ENCODE measurements at places on chromosomes 3 and 15.

GRCh38 chr3:107928084-107928445 lies 162.8 kb downstream of the CD47 start:
- DNase-seq = no peak

DNA sequence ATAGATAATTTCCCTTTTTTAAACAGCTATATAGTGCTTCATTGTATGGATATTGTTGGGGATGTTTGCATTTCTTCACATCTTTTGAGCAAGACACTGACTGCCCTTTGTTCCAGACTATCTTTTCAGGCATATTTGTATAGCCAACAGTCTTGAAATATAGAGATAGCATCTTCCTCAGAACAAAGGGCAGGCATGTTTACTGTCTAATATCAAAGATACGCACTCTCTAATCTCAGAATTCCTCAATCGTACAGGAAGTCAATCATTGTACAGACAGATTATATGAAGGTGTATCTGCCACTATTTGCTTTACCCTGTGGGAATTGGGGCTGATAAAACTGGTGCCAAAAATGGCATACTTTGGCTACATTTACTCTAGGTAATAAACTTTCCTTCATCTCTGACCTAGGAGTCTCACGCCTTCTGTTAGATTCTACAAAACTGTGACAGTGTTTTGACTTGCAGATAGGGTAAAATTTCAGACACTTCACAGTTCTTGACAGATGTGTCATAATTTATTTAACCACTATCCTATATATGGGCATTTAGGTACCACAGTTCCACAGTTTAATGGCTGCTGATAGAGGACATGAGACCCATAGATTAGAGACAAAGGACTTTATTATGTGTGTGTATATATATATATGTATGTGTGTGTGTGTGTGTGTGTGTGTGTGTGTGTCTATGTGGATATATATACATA lies 321.0 kb downstream of the IGSF11 start:
- no peak for DNase-seq

DNA sequence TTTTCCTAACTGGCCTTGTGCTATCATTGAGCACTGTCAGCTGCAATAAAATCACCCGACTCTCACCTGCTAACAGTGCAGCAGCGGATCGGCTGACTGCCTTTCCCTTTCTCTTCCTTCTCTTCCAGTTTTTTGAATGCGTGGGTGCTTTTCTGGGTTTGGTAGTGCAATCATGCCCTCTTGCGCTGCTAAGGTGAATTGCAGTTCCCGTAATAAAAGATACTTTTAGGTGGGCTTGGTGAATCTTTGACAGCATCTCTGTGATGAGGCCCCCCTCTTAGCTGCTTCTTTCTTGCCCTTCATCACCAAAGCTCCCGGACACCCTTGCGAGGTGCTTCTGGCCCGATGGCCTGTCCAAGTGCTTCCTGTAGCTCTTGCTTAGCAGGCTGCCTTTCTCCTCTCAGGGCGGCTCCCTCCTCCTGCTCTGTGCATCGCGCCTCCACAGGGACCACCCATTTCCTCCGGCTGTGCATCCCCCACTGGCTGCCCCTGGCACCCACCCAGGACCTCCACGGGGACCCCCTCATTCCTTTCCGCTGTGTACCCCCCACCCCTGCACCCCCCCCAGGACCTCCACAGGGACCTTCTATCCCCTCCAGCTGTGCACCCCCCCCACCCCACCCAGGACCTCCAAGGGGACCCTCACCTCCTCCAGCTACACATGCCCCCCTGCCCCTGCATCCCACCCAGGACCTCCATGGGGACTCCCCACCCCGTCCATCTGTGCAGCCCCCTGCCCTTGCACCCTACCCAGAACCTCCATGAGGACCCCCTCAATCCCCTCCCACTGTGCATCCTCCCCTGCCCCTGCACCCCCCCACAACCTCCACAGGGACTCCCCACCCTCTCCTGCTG lies 50.8 kb upstream of the RPL32 start:
- DNase-seq = no peak

DNA sequence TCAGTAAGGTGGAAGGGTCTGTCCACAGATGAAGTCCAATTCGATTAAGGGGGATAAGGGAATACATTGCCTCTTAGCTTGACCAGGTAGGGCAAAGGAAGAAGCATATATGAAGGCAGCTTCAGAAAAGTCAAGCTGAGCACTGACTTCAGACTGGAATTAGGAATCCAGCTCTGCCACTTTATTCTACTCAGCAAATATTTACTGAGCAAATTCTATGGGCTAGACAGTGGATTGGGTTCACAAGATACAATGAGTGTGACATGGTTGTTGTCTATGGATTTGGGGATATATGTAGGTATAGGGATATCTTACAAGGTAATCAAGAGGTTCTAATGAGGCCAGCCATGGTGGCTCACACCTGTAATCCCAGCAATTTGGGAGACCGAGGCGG lies 526 bp downstream of the ADIPOQ start:
- DNase-seq = no peak

GRCh38 chr3:23874359-23875112 lies 42.3 kb downstream of the NKIRAS1 start:
- no peak for DNase-seq

DNA sequence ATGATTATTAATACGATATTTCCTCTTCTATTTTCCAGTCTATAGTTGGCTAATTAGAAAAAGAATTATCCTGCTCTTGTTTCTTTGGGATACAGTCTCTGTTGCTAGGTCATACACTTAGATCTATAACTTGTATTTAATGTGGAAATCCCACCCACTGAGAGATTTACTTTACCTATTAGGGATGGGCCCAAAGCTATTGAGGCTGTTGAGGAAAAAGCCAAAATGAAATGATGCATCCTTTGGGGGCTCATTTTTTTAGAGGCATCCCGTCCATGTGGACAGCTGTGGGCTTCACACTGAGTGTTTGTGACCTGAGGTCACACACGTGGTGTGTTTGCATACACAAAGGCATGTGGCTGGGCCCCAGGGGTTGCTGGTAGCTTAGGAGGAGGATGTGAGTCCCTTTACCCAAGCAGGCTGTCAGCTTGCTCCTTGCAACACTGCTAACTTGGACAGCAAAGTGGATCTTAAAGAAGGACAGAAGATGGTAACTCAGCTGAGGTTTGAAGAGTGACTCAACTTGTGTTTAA lies 477.4 kb downstream of the AGBL1 start:
- no peak for DNase-seq

GRCh38 chr3:187101184-187102072 lies 37.9 kb downstream of the RPL39L start:
- DNase-seq = no peak

DNA sequence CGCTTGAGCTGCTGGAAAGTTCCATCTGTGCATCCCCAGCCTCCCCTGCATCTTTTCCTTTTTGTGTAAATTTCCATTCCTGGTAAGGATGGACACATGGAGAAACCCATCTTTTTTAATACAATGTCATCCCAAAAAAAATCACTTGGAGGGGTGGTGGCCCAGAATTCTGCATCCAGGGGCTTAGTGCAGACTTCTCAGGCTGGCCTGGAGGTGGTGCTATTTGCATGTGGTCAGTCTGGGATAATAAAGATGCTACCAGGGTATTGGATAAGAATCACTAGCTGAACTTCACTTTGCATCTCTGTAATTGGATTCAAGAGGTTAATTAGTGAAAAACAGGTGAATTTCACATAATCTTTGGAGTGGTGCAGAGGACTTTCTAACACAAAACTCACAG lies 1.8 kb upstream of the ZSCAN2 start:
- DNase-seq = no peak

GRCh38 chr15:72342385-72342784 lies 22.4 kb upstream of the CELF6 start:
- DNase-seq = peak; percentile 2

- DNase-seq = no peak
Observed at GRCh38 chr3:196501316-196502044, 2.1 kb downstream of the RNF168 start.

DNA sequence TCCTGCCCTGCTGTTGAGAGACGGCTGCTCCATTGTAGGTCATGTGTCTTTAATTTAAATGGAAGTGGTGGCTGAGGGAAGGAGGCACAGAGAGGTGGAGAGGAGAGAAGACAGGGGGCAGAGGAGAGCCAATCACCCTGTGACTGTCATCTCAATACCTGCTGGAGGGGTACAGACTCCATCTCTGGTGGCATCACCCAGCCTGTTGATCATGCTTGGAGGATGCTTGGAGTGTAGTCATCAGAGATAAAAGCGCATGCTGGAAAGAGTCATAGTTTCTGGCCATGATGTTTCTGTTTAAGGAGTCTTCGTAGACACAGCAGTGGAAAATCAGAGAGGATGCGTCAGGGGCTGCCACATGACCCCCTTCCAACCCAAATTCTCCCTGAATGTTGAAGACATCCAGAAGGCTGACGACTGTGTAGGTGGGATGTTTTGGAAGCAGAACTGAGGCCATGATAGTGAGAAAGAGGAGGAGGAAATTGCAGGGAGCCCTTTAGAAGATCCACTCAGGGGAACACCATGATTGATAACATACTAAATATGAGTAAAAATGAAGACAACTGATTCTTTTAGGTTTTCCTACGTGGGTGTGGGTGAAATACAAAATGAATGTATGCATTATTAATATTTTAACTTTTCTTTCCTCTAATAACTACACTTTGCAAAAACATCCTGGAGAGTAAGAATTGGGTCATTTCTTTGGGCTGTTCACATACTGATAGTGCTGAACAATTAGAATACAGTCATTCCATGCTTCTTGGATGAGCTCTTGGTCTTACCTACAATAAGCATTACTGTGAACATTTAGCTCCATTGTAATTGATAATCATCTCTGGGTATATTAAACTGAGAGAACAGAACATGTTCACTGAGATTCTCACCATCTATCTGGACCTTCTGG lies 210.6 kb upstream of the ATP10A start:
- no peak for DNase-seq

DNA sequence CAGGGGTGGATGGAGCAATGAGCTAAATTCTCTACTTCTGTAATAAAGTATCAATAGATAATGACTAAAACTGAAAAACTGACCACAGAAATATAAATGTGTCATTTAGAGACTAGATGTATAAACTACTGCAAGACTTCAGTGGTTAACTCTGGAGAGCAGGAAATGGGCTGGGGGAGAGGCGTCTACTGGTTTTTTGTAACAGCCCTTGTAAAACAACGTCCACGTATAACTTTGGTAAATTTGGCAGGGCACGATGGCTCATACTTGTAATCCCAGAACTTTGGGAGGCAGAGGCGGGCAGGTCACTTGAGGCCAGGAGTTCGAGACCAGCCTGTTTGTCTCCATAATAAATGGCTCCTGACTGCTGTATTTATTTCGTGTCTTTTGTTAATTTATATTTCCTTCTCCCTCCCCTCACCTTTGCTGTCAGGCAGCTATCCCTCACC lies 12.5 kb downstream of the RAB27A start:
- no peak for DNase-seq

DNA sequence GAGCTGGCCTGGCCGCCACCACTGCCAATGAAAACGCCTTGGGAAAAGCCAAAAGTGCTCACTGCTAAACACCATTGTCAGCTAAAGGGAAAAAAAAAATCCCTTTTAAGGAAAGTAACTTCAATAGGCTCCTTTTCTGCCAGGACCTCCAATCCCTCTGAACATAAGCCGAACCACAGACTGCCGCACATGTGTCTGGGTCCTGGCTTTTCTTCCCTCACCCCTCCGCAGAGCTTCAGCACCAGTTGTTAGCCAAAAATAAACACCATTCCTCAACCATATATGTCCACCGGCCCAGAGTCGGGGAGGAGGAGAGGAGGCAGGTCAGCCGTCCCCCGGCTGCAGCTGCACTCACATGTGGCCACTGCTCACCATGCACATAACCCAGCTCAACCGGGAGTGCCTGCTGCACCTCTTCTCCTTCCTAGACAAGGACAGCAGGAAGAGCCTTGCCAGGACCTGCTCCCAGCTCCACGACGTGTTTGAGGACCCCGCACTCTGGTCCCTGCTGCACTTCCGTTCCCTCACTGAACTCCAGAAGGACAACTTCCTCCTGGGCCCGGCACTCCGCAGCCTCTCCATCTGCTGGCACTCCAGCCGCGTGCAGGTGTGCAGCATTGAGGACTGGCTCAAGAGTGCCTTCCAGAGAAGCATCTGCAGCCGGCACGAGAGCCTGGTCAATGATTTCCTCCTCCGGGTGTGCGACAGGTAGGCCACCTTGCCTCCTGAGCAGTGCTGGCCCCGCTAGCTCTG lies at the start of gene FBXL22:
Gene FBXL22, plus strand, starts transcription at position 350 of the 753 bp plus-strand sequence. Its CDS starts 6 bp downstream, at position 356.
- no peak for DNase-seq

- DNase-seq = no peak
Observed at GRCh38 chr15:25724899-25725298, 138.2 kb downstream of the ATP10A start.

GRCh38 chr3:79018265-79018664 lies 749.5 kb downstream of the ROBO1 start:
- no peak for DNase-seq

- no peak for DNase-seq
Observed at GRCh38 chr3:195062866-195063540, 208.0 kb downstream of the XXYLT1 start.

GRCh38 chr15:31504462-31504839 lies 177.8 kb downstream of the KLF13 start:
- DNase-seq = no peak

- no peak for DNase-seq
Observed at GRCh38 chr3:172448661-172449465, 607 bp upstream of the GHSR start.

GRCh38 chr3:160057331-160057730 lies 68.7 kb downstream of the IL12A start:
- DNase-seq = no peak

DNA sequence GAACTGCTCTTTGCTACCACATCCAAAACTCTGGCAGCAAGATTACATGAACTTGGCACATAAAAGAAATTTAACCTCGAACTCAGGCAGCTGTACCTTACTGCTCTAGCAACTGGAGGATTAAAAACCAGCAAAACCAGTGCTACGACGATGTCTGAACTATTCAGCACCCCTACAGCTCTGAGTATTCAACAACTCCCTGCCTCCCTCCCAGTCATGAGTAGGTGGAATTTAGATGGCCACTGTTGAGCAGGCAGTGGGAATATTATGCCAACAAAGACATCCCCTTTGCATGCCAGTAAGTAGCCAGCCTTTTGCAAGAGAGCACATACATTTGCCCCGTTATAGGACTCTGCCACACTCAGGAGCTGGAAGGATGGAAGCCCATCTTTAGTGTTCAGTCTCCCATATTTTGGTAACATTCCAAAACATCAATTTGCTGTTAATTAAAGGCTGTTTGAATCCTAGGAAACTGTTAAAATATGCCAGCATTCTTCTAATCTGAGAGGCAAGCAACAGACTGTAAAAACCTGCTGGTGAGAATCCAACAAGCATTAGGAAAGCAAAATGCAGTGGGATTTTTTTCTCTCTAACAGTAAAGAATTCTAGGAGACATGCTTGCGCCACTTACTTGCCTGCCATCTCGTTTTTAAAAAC lies 85.4 kb downstream of the ZNF385D start:
- no peak for DNase-seq

- DNase-seq = no peak
Observed at GRCh38 chr15:60442031-60442650, 36.8 kb downstream of the ICE2 start.

GRCh38 chr3:158108445-158108985 lies 1.4 kb upstream of the RSRC1 start:
- DNase-seq = no peak

DNA sequence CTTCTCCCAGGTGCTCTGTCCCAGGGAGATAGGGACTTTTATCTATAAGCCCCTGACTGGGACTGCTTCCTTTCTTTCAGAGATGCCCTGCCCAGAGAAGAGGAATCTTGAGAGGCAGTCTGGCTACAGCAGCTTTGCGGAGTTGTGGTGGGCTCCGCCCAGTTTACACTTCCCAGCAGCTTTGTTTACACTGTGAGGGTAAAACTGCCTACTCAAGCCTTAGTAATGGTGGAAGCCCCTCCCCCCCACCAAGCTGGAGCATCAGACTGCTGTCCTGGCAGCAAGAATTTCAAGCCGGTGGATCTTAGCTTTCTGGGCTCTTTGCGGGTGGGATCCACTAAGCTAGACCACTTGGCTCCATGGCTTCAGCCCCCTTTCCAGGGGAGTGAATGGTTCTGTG lies 253.8 kb upstream of the ARL6 start:
- DNase-seq = no peak
